ENCODE measurements at places on chromosomes 1 and 21.

DNA sequence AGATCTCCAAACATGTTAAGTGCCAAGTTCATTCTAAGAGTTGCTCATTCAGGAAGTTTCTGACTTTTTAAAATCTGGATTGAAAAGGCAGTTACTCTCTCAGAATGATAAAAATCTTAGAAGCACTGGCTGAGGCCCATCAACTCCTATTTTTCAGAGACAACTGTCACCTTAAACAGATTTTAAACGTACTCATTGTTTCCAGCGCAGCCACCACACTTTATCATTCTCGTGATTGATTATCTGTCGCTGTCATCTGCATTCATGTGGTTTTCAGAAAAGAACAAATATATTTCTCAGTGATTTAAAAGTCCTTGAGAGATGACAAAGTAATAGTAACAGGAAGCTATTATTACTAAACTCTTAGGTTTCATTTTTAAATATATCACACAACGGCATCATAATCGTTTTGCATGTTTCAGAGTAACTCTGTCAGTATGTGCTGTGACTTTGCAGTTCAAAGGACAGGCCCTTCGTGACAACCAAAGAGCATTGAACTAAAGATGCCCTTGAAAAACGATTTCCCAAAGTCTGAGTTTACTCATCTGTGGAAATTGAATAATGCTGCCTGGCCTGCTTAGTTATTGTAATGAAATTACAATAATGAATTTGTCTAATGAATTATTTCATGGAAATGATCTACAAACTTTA, 14.9 kb upstream of the KCNK1 start:
- no peak for DNase-seq

DNA sequence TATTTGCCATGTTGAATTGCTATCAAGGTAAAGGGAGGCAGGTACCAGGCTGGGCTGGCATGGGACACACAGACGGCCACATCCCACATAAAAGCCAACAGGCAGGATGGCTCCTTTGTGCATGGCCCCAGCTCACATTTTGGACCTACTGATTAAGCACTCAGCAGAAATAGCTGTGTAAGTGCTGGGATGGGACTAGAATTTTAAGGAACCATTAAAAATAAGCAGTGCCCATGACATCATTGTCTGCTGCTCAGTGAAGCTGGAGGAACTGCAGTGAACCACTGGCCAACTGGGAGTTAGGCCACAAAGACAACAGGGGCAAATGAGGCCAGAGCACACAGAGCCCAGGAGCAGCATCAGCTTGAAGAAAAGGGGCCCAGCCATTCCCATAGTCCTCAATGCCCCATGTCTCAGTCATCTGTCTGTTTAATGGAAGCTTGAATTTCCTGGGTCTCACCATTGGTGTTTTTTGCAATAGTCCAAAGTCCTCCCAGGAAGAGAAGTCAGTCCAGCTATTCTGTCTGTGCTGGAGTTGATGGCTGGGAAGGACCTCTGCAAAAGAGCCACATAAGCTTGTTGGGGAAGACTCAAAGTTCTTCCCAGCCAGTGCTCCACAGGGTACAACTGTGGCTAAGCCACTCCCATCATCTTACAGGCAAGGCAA, 45.3 kb upstream of the TNR start:
- DNase-seq, result no peak

DNA sequence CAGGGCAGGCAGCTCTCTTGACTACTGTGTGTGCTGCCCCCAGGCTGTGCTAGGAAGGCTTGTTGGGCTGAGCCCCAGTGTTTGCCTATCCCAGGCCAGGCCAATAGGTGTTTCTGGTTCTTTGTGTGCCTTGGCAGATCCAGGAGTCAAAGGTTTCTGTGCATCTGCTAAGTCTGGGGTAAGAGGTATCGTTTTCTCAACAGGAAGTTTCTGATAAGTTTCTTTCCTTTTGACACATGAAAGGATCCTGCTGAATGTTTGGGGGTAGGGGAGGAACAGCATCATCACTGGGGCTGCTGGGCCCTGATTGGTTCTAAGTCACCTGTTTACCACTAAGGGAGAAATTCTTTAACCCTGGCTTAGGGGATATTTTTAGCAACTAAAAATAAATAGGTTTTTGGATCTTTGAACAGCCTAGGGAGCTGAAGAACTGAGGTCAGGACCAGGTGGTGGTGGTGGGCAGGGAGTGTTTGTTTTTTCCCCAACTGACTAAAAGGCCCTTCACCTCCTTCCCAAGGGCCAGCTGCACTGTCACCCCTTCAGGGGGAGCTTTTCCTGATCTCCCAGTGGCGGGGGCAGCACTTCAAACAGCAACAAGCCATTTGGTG, 85.1 kb downstream of the KCNN3 start:
- DNase-seq, result no peak

- DNase-seq, result no peak
Observed at GRCh38 chr21:45856442-45856841, 125.1 kb upstream of the COL6A1 start.

DNA sequence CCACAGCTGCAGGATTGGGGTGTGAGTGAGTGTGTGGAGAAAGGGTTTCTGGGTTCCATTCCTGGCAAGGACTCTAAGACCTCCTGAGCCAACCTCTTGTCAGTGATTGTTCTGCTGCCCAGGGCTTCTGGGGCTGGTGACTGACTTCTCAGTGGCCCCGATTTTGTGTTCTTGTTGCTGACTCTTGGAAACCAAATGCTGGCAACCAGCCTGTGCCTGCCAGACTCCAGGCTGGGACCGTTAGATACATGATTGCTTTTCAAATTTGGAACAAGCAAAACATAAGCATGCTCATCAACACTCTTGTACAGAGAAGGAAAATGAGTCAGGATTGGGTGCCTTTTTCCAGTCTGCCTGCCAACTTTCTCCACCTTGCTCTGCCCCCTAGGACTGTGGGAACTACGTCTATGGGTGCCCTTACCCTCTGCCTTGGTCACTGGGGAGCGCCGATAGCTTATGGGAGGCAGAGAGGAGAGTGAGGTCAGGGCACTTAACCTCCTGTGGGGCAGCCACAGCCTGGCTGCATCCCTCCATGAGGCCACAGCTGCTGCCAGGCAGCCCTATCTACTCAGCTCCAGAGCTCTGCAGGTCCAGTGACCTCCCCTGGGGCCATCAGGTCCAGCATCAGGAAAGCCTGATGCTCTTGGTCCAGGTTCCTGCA, 39.3 kb upstream of the EPS8L3 start:
- peak; percentile 31 for DNase-seq

GRCh38 chr1:156641761-156642264, at the start of gene BCAN:
TSS of gene BCAN (plus strand) at chr1:156642117. CDS start at chr1:156646055, 3,938 bp downstream.
- peak; percentile 86 for DNase-seq

DNA sequence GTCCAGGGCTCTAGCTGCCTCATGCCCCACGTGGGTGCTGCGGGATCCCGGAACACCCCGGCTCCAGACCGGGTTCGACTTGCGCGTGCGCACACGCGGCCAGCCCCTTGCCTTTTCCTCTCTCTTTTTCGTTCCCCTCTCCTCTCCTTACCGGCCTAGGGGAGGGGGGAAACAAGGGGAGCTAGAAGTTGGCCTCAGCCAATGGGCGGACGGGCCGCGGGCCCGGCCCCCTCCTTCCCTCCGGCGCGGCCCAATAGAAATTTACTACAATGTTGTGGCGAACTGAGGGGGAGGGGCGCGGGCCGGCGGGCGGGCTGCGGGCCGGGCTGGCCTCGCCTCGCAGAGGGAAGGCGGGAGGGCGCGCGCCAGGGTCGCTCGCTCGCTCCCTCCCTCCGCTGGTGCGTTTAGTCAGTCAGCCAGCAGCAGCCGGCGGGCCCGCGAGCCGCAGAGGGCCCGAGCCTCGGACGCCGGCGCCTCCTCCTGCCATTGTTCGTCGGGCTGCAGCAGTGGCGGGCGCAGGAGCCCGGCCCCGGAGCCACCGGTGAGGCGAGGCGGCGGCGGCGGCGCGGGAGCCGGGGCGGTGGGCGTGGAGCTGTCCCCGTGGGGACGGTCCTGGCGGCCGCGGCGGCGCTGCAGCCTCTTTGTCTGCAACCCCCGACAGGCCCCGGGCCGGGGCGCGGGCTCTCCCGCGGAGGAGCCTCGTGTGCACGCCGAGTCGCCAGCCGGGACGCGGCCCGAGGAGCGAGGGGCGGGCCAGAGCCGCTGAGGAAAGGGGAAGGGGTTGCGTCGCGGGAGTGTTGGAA, at the start of gene EPB41:
TSS of gene EPB41 (plus strand) at position 342 of the 803 bp plus-strand sequence. CDS start 72,869 bp downstream, outside the sequence.
- peak; percentile 99 for DNase-seq

GRCh38 chr1:113109908-113110554, 37.0 kb downstream of the LRIG2 start:
- DNase-seq, result peak; percentile 53

DNA sequence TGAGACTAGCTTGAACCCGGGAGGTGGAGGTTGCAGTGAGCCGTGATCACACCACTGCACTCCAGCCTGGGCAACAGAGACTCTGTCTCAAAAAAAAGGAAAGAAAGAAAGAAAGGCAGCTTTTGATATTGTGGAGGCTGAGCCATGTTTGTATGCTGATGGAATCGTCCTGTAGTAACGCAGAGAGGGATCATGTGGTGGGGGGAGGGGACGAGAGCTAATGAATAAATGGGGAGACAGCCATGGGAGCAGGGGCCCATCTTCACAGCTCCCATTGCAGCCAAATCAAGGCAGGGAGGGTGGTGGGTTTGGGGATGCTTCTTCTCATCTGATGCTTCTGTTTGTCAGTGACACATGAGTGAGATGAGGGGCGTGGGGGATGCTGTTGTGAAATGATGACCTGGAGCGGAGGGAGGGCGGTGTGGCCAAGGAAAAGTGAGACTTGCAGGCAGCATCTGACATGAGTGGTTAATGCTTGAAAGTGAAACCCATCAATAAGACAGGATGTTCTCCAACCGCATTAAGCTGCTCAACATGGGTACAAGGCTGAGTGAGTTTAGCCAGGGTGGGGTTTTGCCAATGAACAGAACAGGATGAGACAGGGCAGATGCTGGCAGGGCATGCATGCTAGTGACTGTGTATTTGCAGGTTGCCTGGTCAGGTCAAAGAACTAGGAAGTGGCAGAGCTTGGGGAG, 16.7 kb downstream of the SPATA21 start:
- no peak for DNase-seq

DNA sequence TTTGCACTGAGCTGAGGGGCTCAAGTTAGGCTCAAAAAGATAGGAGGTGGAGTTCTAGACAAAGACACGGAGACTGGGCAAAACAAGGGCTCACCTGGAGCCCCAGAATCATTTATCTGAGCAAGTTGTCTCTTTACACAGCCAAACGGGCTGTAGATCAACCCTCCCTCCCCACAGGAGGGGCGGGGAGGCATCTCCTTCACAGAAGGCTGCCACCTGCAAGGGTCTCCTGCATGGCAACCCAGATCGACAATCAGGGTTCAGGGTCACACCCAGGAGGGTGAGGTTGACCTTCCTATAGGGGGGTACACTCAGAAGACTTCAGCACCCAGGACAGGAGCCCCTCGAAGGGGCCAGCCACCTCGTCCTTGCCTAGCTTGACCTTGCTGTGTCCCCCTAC, 84.0 kb downstream of the CD247 start:
- no peak for DNase-seq

Data from brain (organoid and tissue), 16 donors.